ENCODE measurements at places on chromosomes 16 and 17.
A peak's percentile ranks its signal among the peaks of the same experiment; 100 is the strongest.

DNA sequence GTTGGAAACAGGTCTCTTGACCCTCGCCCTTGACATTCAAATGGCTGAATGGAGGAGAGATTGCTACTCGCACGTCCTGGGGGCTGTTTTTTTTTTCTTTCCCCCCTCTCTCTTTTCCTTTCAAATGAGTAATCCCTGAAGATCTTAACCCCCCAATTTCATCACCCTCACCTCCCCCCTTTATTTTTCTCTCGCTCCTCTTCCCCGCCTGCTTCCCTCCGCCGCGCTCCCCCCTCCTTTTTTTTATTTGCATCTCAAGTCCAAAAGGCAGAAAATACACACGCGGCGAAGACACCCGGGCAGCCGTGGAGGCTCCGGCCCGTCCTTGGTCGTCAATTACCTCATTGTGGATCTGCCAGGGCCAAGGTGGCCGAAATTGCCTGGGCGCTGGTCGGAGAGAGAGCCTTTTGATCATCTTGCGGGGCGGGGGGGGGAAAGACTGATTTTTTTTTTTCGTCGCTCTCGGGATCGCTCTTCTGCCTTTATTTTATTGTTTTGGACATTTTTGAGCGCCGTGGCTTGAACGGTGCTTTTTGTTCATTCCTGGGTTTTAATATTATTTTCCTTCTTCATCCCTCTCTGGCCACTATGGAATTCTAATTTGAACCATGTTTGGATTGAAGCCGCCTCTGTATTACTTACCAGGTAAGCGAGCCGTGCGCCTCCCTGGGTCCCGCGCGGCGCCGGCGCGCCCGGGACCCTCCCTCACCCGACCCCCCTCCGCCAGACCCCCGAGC lies 57.2 kb upstream of the GSE1 start:
- no peak for DNase-seq

DNA sequence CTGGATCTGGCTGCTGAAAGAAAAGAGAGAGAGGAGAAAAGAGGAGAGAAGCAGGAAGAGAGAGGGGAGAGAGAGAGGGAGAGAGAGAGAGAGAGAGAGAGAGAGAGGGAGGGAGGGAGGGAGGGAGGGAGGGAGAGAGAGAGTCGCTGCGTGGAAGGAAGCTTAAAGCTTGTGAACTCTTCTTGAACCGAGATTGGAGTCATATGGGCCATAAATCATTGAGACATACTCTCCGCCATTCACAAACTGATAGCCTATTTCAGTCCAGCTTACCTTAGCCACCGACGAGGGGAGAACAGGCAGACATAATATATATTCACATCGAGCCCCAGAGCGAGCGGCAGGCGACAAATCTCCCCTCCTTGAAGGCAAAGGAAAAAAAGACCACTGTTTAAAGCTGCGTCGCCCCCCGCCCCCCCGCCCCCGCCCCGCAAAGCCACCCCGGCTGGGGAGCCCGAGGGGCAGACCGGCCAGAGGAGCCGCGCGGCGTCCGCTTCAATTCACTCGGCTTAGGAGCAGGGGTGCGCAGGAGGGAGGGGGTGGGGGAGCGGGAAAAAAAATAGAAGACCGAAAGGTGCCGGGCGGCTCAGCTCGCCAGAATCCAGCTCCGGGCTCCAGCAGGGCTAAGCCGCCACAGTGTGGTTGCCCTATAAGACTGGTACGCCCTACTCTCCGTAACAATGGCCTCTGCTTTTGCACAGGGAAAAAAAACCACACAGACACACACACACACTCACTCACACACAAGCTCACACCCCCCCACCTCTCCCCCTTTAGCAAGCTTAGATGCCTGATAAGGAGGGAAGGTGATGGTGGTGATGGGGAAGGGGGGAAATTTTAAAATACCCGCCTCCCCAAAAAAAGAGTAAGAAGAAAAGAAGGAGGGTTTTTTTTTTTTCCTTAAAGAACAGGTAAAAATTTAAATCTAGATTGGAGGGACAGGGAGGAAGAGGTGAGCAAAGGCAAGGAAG lies 10.6 kb upstream of the HOXB2 start:
- no peak for DNase-seq

DNA sequence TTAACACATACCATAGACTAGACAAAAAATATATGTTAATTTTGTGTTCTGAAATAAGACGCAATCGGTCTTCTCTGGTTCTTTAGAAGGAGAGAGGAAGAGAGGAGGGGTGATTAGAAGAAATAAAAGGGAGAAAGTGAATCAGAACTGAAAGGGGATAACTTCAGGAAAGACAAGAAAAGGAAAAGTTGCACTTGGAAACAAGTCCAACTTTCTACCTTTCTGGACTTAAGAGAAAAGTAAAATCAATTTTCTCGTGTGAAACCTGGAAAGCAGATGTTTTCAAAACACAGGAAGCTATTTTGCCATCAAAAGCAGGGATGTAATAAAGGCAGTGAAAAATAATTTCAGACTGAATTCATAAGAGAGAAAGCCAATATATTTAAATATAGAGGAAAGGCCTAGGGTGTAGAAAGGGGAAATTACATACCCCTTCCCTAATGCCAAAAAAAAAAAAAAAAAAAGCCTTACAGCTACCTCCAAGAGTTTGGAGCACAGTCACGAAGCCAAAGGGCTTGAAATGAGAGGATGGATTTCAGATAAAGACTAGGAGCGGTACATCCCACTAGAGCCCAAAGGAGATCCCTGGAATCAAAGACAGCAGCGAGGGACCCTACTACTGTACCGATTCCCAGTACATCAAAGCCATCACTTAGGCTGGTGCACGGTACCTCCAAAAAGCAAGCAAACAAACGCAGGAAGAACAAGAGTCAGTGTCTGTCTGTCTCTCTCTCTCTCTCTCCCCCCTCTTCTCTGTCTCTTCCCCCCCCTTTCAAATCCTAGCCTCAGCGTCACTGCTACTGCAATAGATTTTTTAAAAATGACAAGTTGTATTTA lies 12.1 kb upstream of the ZFHX3 start:
- DNase-seq, result no peak

GRCh38 chr16:74830648-74831047 lies 56.0 kb upstream of the FA2H start:
- no peak for DNase-seq

- no peak for DNase-seq
Measured at GRCh38 chr17:67390006-67390645, 13.0 kb downstream of the PITPNC1 start.

DNA sequence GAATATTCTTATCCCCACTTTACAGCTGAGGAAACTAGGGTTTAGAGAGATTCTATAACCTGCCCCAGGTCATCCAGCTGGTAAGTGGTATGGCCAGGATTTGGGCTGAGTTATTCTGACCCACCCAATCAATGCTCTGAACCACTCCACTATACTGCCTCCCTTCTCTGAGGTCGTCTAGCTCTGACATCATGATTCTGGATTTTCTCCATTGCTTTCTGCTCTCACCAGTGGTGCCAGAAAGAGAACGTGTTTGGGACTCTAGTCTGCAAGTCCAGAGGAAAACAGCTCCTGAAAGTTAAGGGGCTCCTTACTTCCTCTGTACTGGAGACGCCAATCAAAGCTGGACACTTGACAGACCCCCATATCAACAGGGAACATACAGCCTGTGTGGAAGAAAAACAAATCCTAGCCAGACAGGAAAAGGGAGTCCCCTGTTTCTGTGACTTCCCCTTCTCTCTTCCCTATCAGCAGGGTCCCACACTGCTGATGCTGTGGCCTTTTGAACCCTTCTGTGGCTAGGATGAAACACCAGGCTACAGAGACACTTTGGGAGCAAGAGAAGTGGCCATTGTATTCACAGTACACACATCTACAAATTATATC lies 6.0 kb upstream of the EZH1 start:
- no peak for DNase-seq

- DNase-seq, result no peak
Measured at GRCh38 chr16:49640581-49640980, 215.3 kb downstream of the ZNF423 start.

DNA sequence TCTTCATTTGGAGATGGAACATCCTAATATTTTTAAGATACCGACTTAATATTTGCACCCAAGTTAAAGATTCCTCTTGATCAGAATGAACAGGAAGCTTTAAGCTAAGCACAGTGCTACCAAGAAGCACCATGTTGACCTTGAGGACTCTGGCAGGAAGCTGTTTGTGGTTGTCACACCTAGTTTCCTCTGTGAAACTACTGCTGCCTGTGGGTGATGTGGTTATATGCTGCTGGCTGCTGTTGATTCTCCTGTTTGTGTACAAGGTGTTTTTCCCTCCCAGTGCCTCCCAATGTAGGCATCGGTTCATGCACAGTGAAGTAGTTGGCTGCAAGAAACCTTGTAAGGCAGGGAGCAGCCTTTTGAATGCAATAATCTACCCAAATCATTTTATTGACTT lies 23.4 kb downstream of the RBL2 start:
- DNase-seq, result peak; percentile 43
